ENCODE measurements at places on chromosomes 5 and 9.

GRCh38 chr9:38026021-38026809 lies 42.8 kb downstream of the SHB start:
- DNase-seq, result peak; percentile 59

- no peak for DNase-seq
These were observed 214.4 kb downstream of the NSG2 start for GRCh38 chr5:174259696-174260420.

GRCh38 chr5:76592692-76593091 lies 30.5 kb downstream of the F2RL2 start:
- DNase-seq, result no peak

GRCh38 chr5:172959824-172960799 lies 888 bp downstream of the RPL26L1 start:
- DNase-seq, result no peak

DNA sequence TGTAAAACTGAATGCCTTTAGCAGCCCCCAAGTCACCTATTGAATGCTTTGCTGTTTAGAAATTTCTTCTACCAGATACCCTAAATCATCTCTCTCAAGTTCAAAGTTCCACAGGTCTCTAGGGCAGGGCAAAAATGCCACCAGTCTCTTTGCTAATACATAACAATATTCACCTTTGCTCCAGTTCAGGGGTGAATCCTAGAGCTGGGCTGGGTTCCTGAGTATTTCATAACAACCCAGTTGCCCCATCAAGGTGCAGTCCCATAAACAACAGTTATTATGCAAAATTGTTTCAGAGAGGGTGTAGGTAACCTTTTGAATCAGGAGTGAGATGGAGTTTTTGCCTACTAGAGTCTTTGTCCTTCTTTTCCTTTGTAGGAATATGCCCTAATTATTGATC lies 19.0 kb upstream of the C1QTNF3 start:
- DNase-seq, result no peak

GRCh38 chr5:110094548-110094947 lies 404.8 kb downstream of the MAN2A1 start:
- DNase-seq, result no peak

DNA sequence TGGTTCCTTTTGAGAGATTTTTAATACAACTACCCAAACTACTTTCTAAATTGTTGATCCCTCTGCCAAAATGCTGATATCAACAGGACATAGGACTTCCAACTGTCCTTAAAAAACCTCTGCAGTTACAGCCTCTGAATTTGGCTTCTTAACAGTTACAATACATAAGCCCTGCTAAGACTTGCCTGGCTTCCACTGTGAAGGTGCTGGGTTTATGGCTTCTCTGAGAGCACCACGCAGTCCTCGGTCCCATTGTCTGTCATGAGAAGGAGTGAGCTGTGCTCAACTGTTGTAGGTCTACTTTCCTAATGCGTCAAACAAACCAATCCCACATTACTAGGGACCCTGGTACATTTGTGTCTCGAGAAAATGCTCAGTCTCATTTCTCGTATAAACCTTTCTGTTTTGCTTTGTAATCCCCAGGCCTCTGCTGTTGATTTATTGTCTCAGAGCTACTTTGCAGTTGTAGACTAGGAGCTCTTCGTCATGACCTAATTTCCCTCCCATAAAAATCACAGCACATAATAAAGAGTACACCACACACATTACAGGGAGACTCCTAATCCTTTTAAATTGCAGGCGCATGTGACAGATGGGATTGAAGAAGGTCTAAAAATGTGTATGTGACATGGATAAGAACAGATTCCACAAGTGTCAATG lies 274.9 kb downstream of the NR3C1 start:
- DNase-seq, result no peak

- no peak for DNase-seq
These were observed 3.0 kb downstream of the SURF6 start for GRCh38 chr9:133333011-133333410.

- no peak for DNase-seq
These were observed 1.7 kb upstream of the TMEM267 start for GRCh38 chr5:43485406-43485805.

DNA sequence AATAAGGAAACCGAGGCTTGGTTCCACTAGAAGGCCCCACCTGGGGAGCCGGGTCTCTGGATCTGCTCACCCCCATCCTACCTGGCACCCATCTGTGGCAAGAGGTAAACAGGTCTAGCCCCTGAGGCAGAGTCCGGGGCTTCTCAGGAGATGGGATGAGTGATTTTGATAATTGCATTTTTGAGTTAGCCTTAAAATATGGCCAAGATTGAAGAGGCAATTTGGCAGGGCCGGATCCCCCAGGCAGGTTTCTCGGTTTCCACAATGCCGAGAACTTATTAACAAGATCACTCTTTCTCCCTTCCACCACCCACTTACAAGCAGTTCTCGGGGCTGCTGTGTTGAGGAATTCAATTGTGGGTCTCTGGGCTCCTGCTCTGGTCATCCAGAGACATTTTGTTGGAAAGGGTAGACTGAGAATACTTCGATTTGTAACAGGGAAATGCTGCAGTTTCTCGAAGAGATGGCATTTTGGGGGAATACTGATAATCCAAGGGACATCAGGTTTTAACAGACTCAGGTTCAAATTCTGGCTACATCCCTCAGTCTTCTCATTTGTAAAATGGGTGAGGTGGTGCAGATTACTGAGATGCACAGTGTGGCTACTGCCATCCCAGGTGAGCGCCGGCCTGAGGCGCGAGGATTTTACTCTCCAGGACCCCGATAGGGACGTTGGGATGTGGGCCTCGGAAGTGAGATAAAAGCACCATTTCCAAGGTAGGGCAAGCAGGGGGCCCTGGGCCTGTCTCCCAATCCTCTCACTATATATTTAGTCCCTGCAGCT lies 194.2 kb downstream of the CDK5RAP2 start:
- no peak for DNase-seq

DNA sequence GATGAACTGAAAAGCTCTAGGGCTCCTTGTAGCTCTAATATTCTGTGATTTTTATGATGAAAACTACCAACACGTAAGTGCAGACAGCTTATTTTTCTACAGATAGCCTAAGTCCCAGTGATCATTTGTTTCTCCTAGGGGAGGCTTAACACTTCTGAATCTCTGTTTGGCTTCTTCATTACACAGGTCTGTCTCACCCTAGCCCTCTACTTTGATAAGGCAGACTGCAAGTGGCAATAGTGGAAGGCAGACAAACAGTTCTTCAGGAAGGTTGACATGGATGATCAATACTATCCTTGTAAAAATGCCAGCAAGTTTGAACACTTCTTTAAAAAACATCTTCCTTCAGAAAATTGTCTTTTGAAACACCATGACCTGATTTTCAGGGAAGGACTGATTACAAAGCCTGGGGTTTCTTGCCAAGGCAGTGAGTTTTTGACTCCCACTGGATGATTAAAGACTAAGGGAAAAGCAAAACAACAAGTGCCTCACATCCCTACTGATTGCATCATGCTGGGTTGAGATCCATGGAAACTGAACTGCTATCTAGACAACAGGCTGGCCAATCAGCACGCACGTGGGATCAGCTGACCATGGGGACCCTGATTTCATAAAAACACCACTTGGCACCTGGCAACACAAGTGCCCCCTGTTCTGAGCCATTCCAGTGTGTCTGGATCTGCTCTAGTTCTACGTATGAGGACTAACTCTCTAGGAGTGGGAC lies 212.2 kb downstream of the SMARCA2 start:
- DNase-seq, result no peak

DNA sequence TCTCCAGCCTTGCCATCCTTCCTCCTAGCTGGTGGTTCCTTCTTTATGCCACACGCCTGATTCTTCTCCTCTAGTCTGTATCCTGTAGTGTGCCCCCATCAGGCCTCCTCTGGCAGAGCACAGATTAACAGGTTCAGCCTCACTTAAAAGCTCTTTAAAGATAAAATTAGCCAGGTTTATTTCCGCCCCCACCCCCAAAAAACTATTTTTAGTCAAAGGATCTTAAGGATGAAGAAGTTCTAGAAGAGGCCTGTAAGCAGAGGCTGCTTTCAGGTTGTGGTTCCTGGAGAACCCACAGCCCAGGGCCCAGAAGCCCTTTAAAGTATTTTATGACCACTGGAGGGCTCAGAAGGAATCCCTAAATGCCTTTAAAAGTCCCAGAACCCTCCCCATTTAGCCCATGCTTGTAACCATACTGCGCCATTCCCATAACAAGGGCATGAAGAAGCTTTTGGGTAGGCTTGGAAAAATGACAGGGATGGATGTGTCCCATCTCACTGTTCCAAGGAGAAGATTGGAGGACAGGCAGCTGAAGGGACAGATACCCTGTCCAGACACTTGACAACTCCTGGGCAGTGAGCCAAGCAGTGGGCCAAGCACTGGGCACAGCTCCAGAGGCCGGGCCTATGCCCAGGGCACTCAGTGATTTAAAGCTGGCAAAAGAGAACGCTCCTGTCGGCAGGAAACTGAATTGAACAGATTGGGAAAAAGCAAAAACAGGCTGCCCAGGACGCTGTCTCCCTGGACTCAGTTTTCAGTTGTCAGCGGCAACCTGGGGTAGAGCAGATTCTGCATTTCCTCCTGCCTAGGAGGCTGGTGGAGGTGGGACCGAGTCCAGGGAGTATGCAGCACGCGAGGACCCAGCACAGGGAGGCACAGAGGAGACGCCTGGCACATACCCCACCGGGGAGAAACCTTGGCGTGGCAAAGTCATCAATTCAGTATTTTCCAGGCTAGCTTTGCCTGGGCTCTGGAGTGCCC lies 106.3 kb upstream of the SSBP2 start:
- no peak for DNase-seq

DNA sequence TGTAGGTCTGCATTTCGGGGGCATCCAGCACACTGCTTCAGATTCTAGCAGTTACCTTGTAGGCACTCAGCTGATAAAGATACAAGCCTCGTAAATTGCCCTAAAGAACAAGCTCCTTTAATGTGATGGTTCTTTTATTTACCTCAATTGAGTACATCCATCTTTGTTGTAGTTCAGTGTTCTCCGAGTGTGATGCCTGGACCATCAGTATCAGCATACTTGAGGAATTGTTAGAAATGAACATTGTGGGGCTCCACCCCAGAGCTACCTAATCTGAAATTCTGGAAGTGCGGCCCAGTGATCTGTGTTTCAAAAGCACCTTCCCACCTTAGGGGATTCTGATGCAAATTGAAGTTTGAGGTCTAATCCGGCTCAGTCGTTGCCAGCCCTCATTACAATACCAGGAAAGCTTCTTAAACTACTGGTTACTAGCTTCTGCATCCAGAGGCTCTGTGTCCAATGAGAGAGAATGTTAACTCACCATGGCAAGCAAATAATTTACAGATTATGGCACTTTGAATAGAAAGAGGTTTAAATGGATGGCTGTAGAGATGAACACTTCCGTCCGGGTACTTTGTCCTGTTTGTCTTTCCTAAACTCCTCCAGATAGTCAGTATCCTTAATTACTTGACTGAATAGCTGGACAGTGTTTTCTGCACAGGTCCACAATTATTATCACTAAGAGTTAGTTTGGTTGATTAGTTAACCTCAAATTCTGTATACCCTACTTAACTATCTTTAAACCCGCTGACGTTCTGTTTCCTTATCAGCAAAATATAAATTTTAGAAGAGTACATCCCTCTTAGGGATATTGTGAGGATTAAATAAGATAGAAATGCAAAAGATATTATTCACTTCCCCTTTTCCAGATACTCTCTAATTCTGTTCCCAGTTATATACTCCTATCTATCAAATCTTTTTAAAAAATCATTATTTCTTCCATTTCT lies 47.9 kb downstream of the RAI14 start:
- DNase-seq, result no peak

DNA sequence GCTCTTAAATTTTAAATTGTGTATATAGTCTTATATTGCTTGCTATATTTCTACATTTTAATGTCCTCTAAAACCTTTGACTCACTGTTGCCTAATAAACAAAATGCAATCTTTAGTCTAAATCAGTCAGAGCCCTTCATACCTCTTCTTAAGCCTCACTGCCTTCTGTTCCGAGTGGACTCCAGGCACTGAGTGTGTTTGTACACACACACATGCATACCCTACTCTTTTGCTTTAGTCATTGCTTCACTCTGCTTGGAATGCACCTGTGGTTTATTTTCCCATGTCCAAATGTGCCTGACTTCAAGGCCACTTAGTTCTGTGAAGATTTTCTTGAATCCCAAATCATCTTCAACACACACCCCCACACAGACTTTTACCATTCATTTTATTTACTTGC lies 60.9 kb downstream of the SLC12A2 start:
- no peak for DNase-seq

DNA sequence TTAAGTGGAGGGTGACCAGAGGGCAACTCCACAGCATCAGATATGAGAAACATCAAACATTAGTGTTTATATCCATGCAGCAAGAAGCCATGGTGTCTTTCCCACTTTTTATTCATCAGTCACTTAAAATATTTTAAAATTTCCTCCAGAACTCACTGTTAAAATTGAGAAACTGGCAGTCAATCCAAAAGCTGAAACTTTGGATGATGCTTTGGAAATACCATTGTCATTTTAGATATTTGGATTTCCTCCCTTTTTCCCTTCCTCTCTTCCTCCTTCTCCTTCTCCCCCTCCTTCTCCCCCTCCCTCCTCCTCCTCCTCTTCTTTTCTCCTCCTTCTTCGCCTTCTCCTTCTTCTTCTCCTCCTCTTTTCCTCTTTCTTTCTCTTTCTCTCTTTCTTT lies 33.1 kb upstream of the NTRK2 start:
- DNase-seq, result no peak

DNA sequence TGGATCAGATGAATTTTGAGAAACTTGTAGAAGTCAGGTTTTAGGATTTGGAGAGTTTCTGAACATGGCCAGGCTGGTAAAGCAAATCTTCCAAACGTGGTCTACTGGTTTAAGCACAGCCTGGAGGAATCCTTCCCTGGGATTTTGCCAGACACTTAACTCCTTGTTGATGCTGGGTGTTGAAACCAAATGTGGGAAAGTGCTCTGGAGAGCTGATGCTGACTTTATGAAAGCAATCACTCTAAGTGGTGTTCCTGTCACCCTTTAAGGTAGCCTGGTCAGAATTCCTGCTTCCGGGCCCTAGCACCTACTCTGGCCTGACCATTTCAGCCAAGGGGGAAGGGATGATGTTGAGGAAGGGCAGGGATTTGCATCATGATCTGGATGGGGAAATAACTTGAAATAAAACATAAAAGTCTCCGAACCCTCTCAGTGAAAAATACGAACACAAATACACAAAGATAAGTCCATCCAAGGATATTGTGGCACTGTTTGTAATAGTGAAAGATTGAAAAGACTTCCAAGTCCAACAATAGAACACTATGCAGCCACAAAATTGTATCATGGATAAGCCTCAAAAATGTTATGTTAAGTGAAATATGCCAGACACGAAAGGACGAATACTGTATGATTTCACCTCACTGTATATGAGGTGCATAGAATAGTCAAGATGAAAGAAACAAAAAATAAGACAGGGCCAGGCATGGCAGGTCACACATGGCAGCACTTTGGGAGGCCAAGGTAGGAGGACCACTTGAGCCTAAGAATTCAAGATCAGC lies 57.7 kb downstream of the PDE6A start:
- DNase-seq, result no peak

- no peak for DNase-seq
These were observed 157.0 kb upstream of the NTRK2 start for GRCh38 chr9:84512493-84512892.

Measured in NCI-H460 (cell line).